Germinal center (tissue), 1 donor: ENCODE measurements at places on chromosomes 7 and 10.
A peak's percentile ranks its signal among the peaks of the same experiment; 100 is the strongest.

GRCh38 chr7:69244701-69245100 is 353.6 kb upstream of the AUTS2 start:
- DNase-seq, result no peak

DNA sequence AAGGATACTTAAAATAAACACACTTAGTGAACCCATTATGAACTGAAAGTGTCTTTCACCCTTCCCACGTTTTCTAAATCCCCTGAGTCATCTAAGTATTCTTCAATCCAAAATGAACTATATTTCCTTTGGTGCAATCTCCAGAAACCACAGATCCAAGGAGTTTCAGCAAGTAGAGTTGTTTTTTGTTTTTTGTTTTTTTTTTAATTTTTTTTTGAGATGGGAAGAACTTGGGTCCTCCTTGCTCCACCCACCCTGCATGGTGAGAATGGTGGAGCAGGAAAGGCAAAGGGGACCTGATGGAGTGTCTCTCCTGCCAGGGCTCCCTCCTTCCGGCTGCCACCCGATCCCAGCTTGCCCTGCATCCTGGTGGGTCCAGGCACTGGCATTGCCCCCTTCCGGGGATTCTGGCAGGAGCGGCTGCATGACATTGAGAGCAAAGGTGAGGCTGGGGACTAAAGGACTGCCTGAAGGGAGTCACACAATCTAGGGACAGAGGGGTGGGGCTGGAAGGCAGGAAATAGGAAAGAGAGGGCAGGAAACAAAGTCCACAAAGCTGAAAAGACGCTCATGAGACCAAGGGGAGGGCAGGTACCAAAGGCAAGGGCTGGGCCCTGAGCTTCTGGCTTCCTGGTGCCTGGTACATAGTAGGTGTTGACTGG is 12.1 kb downstream of the ATG9B start:
- DNase-seq, result no peak

DNA sequence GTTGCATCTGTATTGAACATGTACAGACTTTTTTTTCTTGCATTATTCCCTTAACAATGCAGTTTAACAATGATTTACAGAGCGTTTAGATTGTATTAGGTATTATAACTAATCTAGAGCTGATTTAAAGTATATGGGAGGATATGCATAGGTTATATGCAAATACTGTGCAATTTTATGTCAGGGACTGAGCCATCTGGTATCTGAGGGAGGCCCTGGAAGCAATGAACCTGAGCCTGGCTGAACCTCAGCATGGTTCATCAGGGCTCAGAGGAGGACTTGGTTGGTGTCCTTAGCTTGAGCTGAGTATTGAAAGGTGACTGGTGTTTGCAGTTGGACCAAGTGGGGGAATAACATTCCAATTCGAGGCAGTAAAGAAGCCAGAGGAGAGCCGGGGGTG is 4.8 kb downstream of the ADCK2 start:
- DNase-seq, result peak; percentile 45

DNA sequence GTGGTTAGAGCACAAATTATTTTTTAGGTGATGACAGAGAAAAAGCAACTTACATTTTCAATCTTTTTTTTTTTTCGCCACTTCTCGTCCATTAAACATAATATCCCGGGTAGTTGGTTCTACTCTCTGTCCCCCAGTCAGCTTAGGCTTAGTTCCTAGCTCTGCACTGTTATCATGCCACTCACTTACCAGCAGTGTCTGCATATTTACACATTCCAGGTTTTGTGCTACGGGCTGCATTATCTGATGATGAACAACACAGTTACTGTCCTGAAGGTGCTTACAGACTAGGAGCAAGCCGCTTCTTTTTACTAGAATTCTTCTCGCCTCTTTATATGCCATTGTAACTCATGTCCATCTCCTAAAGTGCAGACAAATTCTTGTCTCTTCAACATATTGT is 121.8 kb upstream of the NPVF start:
- no peak for DNase-seq

- no peak for DNase-seq
Observed at GRCh38 chr10:1048349-1048731, 579 bp downstream of the IDI1 start.

DNA sequence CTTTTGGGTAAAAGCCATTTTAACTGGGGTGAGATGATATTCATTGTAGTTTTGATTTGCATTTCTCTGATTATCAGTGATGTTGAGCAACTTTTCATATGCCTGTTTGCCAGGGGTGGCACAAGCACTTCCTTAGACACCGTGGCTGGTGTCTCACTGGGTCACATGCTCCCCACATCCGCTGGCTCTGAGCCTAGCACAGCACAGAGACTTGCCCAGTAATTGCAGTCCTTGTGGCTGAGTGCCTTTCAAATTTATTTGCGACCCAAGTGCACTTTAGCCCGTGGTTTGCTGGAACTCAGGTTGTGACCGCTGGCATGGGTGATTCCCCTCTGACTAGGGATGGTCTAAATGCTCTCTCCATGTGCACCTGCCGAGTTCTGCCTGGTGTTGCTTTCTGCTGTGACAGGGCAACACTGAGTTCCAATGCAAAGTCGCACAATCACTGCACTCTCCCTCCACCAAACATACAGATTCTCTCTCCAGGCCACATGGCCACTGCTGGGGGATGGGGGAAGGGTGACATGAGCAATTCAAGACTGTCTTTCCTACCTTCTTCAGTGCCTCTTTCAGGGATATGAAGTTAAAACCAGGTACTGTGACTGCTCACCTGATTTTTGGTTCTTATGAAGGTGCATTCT is 66.5 kb downstream of the ZNF277 start:
- DNase-seq, result no peak

GRCh38 chr10:60426425-60426824 is 36.8 kb upstream of the ANK3 start:
- no peak for DNase-seq

GRCh38 chr7:787332-788240 is 44.7 kb upstream of the SUN1 start:
- no peak for DNase-seq

GRCh38 chr10:118672766-118673715 is 77.6 kb upstream of the PRLHR start:
- DNase-seq, result no peak

DNA sequence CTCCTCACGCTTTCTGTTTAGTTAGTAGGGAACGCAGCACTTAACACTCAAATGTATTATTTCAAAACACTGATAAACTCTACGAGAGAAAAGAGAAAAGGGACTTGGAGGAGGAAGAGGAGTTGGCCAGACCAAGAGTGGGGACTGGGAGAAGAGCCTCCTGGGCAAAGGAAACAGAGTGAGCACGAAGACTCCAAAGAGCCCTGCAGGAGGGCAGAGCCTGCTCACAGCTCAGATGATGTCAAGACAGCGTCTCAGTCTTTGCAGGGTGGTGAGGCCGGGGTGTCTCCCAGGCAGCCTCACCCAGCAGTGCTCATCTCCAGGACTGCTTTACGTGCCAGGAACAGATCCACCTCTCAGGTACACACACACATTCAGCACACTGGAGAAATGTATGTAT is 41.2 kb downstream of the CYTH3 start:
- no peak for DNase-seq

DNA sequence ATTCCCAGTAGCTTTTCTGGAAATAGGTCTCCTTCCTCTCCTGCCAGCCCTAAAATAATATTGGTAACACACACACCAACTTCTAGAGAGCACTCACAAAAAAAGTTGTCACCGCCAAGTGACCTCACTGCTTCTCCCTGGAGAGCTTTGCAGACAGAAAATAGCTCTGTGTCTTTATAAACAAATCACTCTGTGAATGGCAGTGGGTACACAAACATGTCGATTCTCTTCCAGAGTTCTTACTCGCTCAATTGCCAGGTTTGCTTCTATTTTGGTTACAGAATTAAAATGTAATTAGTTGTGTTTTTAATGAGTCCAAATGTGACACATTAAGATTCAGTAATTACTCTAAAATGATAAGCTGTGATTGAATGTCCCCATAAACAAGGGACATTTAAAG is 649.2 kb upstream of the C7orf33 start:
- DNase-seq, result no peak

- DNase-seq, result no peak
Observed at GRCh38 chr10:31343009-31343408, 24.0 kb downstream of the ZEB1 start.

DNA sequence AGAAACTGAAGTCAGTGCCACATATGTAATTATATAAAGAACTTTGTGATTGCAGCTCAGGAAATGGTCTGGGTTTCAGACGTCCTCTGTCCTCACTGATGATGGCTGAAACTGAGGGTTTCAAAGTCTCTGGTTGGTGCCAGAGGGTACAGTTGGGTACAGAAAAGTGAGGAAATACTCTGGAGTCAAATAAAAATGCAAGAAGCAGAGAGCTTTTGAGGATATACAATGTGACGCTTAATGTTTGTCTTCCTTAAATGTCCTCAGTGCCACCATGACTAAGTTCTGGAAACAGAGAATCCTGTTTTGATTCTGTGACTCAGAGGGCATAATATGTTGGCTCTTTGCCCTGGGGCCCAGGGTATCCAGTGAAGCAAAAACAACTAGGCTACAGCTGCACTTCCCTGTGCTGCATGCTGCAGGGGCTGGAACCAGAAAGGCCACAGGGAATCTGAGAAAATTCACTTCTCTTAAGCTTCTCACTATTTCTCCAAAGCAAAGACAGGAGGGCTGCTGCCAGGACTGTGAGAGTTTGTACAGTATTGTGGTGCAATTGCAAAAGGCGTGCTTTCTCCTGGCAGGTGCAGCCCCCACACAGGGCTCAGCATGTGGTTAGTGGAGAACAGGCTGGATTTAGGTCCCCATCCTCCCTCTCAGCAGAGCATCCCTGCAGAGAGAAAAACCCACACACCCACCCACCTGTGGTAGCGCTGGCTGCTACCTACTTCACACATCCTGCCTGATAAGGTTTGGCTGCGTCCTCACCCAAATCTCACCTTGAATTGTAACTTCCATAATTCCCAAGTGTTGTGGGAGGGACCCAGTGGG is 169.5 kb upstream of the SVIL start:
- DNase-seq, result no peak

DNA sequence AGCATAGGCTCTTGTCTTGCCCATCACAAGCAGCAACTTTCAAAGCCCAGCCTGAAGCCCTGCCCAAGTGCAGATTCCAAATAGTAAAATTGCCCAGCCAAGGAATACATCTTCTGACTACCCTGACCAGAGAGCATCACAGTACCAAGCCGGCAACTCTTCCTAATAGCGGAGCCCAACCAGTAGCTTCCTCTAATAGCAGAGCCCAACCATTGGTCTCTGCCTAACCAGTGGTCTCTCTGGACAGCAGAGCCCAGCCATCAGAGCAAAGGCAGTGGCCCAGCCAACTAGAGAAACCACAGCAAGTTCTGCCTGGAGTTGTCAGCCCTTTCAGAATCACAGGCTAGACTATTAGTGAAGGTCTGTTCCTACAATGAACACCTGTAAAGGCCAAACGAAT is 285.6 kb downstream of the HGF start:
- DNase-seq, result no peak

- no peak for DNase-seq
Observed at GRCh38 chr10:80611481-80612185, 73.9 kb downstream of the SH2D4B start.

DNA sequence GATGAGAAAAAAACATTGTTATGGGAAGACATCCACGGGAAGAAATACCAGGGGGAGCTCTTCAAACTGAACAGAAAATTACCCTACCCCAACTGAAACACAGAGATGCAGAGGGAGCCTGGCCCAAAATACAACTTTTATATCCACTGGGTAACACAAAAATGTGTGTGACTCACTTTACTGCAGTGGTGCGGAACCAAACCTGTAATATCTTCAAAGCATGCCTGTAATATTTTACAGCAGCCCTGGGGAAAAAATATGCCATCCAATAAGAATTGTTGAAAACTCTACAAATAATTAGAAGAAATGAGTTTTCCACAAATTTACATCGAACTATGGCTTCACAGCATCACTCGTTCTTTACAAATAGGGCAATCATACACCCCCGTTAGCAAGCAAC is 49.8 kb upstream of the SRRM3 start:
- DNase-seq, result no peak

- no peak for DNase-seq
Observed at GRCh38 chr7:111763221-111763801, 201.0 kb upstream of the IMMP2L start.

DNA sequence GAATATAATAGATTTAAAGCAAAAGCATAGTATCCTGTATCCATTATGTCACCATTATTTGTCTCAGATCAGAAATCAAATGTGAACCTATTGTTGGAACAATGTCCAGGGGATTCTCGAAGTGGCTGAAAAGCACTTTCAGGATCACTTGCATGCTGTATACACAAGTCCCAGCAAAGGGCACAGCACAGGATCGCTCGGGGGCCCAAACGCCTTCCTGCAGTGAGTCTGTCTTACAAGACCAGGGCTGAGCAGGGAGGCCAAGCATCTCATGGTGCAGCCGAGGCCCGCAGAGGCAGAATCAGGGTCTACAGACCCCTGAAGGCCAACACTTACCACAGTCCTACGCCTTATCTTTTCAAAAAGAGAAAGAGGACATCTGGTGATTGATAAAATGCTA is 92.3 kb downstream of the TNS3 start:
- no peak for DNase-seq

GRCh38 chr7:37832194-37832593 is 16.2 kb upstream of the NME8 start:
- no peak for DNase-seq

DNA sequence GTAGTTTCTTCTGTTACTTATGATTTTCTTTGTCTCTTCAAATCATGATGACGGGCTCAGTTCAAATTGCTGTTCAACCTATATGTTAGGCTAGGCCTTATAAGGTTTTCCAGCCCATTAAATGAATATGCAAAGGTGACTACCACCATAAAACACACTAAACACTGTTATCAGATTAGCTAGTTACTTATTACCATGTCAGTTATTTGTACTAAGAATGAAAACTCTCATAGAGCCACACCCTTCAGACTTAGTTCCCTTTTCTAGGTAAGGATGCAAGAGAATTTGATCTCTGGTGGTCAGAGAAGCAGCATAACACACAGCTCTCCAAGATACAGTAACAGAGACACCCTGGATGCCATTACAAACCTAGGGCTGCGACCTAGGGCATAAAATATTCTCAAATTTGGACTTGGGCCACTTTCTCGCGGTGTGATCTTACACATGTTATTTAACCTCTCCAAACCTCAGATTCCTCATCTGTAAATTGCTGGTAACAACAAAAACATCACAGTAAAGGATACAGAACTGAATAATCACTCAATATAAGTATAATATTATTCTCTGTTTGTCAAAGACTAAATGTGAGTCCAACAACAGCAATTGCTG is 35.6 kb downstream of the ANKMY2 start:
- DNase-seq, result no peak

DNA sequence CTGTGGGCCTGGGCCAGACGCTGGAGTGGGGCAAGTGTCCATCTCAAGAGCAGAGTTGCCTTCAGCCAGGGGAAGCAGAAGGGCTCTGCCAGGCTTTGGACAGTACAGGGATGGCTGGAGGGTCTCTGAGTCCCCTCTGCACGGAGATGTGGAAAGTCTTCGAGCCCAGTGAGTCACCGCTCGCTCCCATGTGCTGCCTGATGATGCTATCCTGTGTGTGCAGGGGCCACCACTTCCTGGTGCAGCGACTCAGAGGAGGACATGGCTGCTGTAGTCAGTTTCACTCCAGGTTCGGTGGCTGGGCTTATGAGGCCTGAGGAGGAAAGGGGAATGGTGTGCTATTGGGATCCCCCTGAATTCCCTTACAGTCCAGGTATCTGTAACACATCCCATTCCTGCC is 6.0 kb downstream of the ADCYAP1R1 start:
- DNase-seq, result no peak

- no peak for DNase-seq
Observed at GRCh38 chr10:17062955-17063484, 66.6 kb downstream of the CUBN start.
